Tongue (tissue), 3 donors: ENCODE measurements at places on chromosomes 1 and 21. TPM values are rescaled to one million over a fixed set of nuclear protein-coding genes. Genes with fewer than 3 reads are reported as not detected.

The DISP3 gene
- 0.31 TPM for total RNA-seq

The PKLR gene
- 0.31 TPM for total RNA-seq

The ARHGAP30 gene
- total RNA-seq: 3.0 TPM

The URB1 gene
- total RNA-seq: 25.0 TPM

The DNAI4 gene
- 15.2 TPM for total RNA-seq

The TBX15 gene
- total RNA-seq: 88.8 TPM

The CELA2A gene
- not detected for total RNA-seq

The ZBED6 gene
- total RNA-seq: 34.2 TPM

The CAPN9 gene
- total RNA-seq: 0.82 TPM

The ERICH3 gene
- not detected for total RNA-seq

The PTAFR gene
- total RNA-seq: 1.3 TPM

The CCDC30 gene
- 5.1 TPM for total RNA-seq

The PAFAH2 gene
- 20.2 TPM for total RNA-seq

The PEAR1 gene
- total RNA-seq: 13.6 TPM

The PIAS3 gene
- 19.0 TPM for total RNA-seq

The FBLIM1 gene
- total RNA-seq: 22.4 TPM

The NBPF6 gene
- total RNA-seq: not detected

The HPCAL4 gene
- 0.92 TPM for total RNA-seq

The TCEANC2 gene
- 4.8 TPM for total RNA-seq

The NHLH1 gene
- total RNA-seq: not detected

The SH2D1B gene
- 0.62 TPM for total RNA-seq
